Left cardiac atrium (tissue), 4 donors: ENCODE measurements at places on chromosomes 2 and 18. TPM values are rescaled to one million over a fixed set of nuclear protein-coding genes. Genes with fewer than 3 reads are reported as not detected.

- DNase-seq, result no peak
These were observed 36.4 kb downstream of the PAX8 start for GRCh38 chr2:113242327-113242726.

DNA sequence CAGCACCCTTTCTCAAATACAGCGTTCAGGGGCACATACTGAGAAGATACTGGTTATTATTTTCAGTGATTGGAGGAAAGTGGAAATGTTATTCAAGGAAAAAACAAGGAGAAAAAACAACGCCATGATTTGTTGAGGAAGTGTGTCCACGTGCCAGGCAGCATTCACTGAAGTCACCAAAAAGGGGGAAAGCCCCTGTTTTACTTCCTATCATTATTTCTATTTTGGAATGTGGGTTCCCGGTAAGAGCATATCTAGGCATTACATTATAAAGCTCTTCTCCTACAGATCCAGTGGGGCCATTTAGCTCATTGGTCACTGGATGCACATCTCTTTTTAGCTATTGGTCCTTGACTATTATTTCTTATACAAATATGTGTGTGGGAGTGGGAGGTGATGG lies 518.7 kb downstream of the TXNL1 start:
- DNase-seq, result no peak

DNA sequence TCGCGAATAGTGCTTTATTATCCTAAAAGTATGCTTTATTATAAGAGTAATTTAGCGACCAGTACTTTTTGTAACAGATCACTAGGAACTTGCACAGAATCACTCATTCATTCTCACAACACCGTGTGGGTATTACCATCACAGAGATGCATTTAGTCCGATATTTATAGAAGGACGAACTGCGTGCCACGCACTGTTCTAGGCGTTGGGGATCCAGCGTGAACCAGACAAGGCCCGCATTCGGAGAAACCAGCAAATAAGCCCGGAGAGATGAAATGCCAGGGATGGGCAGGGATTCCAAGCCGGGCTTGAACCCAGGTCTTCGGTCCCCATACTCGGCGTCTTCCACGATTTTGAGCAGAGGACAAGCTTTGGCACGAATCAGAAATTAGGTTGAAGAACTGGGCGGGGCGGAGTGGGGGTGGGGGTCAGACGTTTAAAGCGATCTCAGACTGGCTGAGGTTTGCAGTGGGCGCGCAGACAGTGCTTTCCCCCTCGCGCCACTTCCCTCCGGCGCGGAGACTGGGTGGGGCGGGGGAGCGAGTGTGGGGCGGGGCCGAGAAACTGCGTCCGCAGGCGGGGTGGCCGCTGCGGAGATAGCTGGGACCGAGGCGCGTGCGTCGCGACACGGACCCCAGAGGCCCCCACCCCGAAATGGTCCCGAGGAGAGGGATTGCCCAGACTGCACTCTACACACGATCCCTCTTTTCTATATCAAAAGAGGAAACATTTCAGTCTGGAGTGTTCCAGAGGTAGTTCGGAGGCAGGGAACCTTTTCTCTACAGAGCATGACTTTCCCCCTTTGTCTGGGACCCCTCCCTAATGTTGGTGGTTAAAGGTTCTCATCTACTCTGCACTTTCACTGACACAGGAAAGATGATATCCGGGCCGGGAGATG lies 1.1 kb upstream of the CXCR4 start:
- DNase-seq, result peak; percentile 63

DNA sequence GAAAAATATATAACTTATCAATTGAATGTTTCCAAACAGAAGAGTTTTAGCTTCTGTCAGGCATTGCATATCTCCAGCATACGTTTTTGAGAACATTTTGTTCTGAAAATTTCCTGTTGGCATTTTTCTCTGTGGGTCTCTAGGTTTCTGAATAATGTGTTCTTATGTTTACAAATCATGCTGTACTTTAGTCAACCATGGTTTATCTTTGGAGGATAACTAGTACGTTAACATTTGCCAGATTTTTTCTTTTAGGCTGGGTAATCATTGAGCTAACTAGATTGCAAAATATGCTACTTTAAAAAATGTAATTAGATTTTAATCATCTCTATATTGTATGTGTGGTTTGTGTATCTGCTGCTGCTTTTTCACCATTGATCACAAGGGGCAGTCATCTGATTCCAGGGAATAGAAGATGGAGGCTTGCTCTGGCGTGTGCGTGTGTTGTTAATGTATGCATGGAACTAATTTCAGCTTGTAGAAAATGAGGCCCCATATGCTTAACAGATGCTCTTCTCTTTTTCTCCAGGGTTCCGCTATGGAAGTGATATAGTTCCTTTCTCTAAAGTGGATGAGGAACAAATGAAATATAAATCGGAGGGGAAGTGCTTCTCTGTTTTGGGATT lies 21.3 kb downstream of the XRCC5 start:
- DNase-seq, result no peak

DNA sequence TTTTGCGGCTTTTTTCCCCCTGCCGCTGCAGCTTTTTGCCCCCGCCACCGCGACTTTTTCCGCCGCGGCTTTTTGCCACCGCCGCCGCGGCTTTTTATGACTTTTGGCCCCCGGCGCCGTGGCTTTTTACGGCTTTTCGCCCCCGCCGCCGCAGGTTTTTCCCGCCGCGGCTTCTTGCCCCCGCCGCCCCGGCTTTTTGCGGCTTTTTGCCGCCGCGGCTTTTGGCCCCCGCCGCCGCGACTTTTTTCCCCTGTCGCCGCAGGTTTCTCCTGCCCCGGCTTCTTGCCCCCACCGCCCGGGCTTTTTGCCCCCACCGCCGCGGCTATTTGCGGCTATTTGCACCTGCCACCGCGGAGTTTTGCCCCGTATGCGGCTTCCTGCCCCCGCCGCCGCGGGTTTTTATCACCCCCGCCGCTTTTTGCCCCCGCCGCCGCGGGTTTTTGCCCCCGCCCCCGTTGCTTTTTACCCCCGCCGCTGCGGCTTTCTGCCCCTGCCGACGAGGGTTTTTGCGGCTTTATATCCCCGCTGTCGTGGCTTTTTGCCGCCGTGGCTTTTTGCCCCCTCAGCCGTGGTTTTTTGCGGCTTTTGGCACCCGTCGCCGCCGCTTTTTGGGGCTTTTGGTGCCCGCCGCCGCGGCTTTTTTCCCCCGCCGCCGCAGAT lies 2750.9 kb downstream of the RPIA start:
- DNase-seq, result peak; percentile 20

GRCh38 chr2:188787658-188788240 lies 186.4 kb upstream of the COL3A1 start:
- no peak for DNase-seq

DNA sequence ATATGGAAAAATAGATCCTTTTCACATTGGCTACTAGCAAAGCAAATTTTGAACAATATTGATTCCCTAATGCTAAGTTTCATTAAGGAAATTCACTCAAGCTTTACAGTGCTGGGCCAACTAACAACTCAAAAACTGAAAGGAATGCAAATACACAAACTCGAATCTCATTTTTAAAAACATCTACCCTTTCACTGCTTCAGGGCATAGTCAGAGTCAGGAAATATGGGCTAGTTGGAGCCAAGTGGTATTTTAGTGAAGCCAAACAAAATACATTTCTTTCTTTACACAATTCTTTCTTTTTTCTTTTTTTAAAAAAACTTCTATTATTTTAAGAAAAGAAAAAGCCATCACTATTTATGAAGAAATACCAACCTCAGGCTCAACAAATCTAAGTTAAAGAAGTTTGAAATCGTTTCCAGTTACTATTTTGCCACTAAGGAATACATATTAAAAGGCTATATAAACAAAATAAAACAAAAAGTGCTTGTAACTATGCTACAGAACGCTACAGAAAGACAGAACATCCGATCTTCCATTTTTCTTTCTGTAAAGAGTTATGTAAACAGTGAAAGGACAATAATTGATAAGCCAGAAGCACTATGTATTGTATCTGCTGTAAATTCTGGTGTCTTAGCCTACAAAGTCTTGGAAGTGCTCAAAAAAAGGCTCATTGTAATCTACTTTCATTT lies 113.6 kb upstream of the STK17B start:
- DNase-seq, result no peak

DNA sequence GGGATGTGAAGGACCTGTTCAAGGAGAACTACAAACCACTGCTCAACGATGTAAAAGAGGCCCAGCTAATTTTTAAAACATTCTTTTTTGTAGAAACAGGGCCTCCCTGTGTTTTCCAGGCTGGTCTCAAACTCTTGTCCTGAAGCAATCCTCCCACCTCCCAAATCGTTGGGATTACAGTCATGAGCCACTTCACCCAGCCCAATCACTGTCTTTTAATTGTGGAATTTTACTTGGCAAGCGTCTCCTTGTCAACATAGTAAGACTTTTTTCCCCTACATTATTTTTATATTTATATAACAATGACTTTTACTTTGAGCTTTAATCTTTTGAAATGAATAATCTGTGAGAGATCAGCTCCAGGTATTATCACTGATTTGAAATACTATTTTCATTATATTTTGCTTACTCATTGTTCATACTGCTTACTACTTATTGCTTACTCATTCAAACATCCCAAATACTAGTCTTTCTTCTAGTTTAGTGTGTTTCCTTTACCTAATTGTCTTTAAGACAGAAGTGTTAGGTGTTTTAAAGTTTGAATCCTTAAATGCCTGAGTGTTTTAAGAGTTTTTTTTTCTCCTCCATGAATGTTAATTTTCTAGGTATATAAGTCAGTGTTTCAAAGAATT lies 48.9 kb downstream of the PTPN4 start:
- no peak for DNase-seq

- DNase-seq, result no peak
These were observed 18.0 kb downstream of the ZC3H15 start for GRCh38 chr2:186503827-186504606.

DNA sequence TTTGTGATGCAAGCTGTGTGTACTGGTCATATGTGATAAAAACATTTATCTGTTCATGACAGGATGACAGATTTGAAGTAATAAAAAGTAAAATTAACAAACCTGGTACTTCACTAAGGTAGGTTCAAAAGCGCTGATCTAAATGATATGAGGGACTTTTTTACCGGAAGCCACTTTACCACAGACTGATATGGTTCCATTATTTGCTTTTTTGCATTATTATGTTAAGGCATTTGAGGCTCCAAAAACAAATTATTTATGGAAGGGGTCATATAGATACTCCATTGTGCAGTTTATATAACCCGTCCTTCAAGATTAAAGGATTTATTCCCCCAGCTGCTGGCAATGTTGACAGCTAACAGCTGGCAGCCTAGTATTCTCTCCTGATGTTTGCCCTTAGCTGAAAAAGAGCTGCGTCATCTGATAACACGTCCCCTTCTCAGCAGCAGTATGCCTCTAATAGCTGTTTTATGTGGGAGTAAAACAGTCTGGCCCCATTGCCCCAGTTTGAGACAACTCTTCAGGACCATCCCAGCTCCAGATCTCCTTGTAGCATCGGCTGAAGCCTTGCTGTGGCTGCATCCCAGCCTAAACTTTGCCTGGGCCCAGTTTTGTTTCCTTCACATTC lies 84.8 kb upstream of the XIRP2 start:
- no peak for DNase-seq

- DNase-seq, result no peak
These were observed 30.5 kb downstream of the ANO7 start for GRCh38 chr2:241219030-241219382.

- no peak for DNase-seq
These were observed 195.8 kb downstream of the SATB2 start for GRCh38 chr2:199261936-199262335.

Gene IGFBP2
- 91.7 TPM for total RNA-seq

Gene LINC00305
- not detected for total RNA-seq

Gene GCC2
- total RNA-seq, result 25.0 TPM

Gene KANSL3
- total RNA-seq, result 27.6 TPM

Gene OBSL1
- 187 TPM for total RNA-seq

Gene GBX2
- total RNA-seq, result not detected

Gene SERPINB13
- total RNA-seq, result not detected

Gene TSGA10
- 4.0 TPM for total RNA-seq

Gene ALK
- total RNA-seq, result 0.26 TPM

Gene ABCG8
- total RNA-seq, result not detected

Gene GKN1
- not detected for total RNA-seq

Gene TOGARAM2
- 15.5 TPM for total RNA-seq

Gene BCL2
- total RNA-seq, result 10.1 TPM

Gene DOCK10
- total RNA-seq, result 5.0 TPM

Gene ZBTB7C
- 4.2 TPM for total RNA-seq
